Naive thymus-derived CD4-positive, alpha-beta T cell (primary cell): ENCODE measurements at places on chromosomes 2 and 18. TPM values are rescaled to one million over a fixed set of nuclear protein-coding genes. Genes with fewer than 3 reads are reported as not detected.

DNA sequence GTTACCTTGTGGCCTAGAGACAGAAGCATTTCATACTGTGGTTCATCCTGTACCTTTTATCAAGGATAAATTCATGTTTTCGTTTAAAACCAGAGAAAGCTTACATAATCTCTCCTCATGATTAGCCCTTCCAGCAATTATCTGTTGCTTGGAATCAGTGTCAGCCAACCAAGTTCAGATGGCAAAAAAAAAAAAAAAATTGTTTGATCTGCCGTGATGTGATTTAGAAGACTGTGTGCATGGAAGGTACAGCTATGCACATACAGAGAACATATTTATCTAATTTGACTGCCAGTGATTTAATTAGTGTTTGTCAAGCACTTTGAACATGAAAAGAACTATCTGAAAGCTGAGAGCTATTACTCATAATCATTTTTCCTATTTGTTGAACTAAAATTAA lies 180.9 kb downstream of the ZEB2 start:
- no peaks in the 10 kb centered on the region for H3K4me1 ChIP-seq
- no peaks in the 10 kb centered on the region for H3K27me3 ChIP-seq
- H3K4me3 ChIP-seq: no peak overlapping the region
- no peak overlapping the region for H3K27ac ChIP-seq
- no peak for DNase-seq
- H3K36me3 ChIP-seq: no peaks in the 10 kb centered on the region

DNA sequence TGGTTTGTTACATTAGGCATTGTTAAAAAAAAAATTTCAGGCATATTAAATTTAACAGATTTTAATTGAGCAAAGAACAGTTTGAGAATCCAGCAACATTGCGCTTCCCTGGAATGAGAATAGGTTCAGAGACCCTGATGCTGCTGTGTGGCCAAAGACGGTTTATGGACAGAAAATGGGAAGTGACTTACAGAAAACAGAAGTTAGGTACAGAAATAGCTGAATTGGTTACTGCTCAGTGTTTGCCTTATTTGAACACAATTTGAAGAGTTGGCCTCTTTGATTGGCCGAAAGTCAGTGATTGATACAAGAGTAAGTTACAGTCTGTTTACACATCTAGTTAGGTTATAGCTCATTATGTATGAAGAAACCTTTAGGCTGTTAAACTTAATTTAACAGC lies 6.0 kb upstream of the NEDD4L start:
- DNase-seq: no peak
- H3K27ac ChIP-seq: no peak overlapping the region
- no peaks in the 10 kb centered on the region for H3K27me3 ChIP-seq
- H3K36me3 ChIP-seq: no peaks in the 10 kb centered on the region
- peaks cover 6% of the 10 kb centered on the region for H3K4me1 ChIP-seq
- H3K4me3 ChIP-seq: no peak overlapping the region

DNA sequence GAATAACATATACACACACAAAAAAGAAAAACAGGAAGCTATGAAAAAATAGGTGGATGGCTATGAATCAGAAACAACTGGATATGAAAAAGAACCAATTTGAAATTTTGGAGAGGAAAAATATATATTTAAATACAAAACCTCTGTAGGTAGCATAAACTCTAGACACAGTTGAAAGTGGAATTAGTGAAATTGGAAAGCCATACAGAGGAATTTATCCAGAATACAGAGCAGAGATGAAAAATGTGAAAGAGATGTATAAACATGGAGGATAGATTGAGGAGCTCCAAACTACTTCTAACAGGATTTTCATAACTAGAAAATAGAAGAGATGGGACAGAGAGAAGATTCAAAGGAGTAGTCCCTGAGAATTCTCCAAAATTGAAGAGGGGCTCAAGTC lies 168.8 kb downstream of the SEPTIN10 start:
- H3K27ac ChIP-seq: no peak overlapping the region
- H3K27me3 ChIP-seq: no peaks in the 10 kb centered on the region
- DNase-seq: no peak
- no peaks in the 10 kb centered on the region for H3K36me3 ChIP-seq
- no peak overlapping the region for H3K4me3 ChIP-seq
- no peaks in the 10 kb centered on the region for H3K4me1 ChIP-seq

- no peak overlapping the region for H3K4me3 ChIP-seq
- H3K27ac ChIP-seq: no peak overlapping the region
- no peaks in the 10 kb centered on the region for H3K27me3 ChIP-seq
- H3K36me3 ChIP-seq: no peaks in the 10 kb centered on the region
Observed at GRCh38 chr18:48826271-48826670, 124.5 kb downstream of the SMAD7 start.

- no peak overlapping the region for H3K27ac ChIP-seq
- no peaks in the 10 kb centered on the region for H3K36me3 ChIP-seq
- H3K4me1 ChIP-seq: peaks cover 4% of the 10 kb centered on the region
Observed at GRCh38 chr2:7867867-7868266, 814.0 kb upstream of the ID2 start.

DNA sequence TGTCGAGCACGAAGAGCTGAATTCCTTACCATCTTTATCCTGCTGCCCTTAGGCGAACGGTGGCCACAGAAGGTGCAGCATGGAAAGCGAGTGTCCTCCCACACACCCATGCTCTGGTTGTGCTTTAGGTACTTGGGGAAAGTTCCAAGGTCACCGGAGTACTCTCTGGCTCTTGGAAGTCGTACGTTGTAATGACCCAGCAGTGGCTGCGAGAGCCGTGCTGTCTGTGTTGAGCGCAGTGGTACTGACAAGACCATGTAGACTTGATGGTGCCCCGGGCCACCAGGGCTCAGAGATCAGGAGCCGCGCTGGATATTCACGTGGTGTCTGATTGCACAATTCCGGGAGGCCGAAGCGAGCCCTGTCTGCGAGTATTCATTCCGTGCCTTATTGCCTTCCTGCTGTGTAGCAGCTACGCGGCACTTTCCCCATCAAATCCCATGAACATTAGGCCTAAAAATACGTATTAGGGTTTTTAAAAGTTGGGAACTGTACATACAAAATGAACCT lies 222.0 kb downstream of the ZNF516 start:
- DNase-seq: no peak
- H3K36me3 ChIP-seq: no peaks in the 10 kb centered on the region
- H3K4me3 ChIP-seq: no peak overlapping the region
- no peaks in the 10 kb centered on the region for H3K4me1 ChIP-seq

- H3K4me3 ChIP-seq: no peak overlapping the region
- no peaks in the 10 kb centered on the region for H3K4me1 ChIP-seq
- H3K27me3 ChIP-seq: no peaks in the 10 kb centered on the region
Observed at GRCh38 chr2:143397884-143398614, 268.8 kb downstream of the ARHGAP15 start.

DNA sequence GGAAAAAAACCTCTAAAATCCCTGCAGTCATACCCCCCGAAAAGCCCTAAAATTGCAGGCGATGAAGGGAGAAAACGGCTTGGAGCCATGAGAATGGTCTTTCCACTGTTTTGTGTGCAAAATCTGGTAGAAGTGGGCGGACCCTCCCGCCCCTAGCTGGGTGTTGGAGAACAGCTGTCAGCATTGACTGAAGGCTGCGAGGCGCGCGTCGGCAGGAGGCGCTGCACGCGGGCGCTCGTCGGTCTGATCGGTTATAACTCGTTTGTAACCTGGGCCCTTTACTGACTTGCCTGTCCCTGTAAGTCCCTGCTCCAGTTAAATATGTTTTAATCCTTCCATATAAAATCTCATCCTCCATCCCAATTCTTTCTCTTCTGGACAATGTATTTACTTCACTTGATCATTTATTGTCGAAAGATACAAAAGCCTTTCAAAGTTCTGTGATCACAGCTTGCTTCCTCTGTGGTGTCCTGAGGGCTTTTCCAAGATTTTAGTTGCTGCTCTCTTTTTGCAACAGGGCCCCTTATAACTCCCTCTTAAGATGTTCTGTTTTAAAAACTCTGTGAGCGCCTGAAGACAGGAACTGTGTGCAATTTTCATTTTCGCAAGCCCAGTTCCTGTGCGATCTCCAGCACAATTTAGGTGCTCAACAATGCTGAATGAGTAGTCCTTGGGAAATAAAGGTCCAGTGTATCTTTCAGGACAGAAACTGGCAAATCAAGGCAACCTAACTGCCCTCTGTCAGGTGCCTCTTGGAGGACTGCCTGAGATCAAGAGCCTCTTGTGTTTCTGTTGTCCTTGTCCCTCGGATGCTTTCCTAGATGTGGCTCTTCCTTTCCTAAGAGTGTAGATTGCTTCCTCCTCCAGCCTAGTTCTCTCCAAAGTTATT lies 918 bp upstream of the HNRNPLL start:
- peak overlapping the region; percentile 86 for H3K4me3 ChIP-seq
- H3K27me3 ChIP-seq: no peaks in the 10 kb centered on the region
- H3K36me3 ChIP-seq: no peaks in the 10 kb centered on the region
- DNase-seq: peak; percentile 82

DNA sequence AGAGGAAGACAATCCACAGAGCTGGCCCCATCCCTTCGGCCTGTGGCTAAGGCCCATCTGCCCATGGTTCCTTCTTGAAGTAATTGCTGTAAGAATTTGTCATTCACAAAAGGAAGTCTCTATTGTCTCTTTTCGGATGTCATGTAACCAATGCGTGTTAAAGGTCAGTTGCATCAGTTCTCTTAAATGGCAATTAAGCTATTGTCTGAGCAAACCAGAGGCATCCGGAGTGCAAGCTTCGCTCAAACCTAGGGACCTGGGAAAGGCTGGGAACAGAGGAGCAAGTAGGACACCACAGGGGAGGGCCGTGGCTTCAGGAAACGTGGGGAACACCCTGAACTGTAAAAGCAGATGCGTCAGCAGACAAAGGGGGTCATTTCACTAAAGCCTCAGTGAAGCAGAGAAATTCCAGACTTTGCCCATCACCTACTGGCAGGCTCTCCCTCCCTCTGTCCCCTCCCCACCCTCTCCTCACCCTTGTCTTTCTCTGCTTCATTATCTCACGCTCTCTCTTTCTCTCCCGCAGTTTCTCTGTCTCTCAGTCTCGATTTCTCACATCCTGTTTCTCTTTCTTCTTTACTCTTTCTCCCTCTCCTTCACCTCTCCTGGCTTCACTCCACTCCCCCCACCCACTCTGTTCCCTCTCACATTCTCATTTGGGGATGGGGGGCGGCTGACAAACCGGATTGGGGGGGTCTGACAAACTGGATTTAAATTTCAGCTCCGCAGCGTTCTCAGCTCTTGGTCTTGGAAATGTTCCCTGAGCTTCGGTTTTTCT lies 204.6 kb upstream of the TNP1 start:
- H3K4me3 ChIP-seq: no peak overlapping the region
- H3K4me1 ChIP-seq: no peaks in the 10 kb centered on the region
- no peak for DNase-seq
- H3K27ac ChIP-seq: no peak overlapping the region

GRCh38 chr18:30929065-30929464 lies 113.5 kb downstream of the DSC3 start:
- H3K27ac ChIP-seq: no peak overlapping the region
- H3K4me3 ChIP-seq: no peak overlapping the region
- no peak for DNase-seq
- H3K4me1 ChIP-seq: no peaks in the 10 kb centered on the region
- no peaks in the 10 kb centered on the region for H3K36me3 ChIP-seq

The C2orf72 gene
- 0.33 and 0.60 TPM in 2 replicates for total RNA-seq

The INHA gene
- not detected for total RNA-seq

- DNase-seq: no peak
- H3K4me3 ChIP-seq: no peak overlapping the region
- H3K36me3 ChIP-seq: no peaks in the 10 kb centered on the region
- H3K27me3 ChIP-seq: no peaks in the 10 kb centered on the region
- H3K4me1 ChIP-seq: no peaks in the 10 kb centered on the region
Observed at GRCh38 chr18:52334896-52335295, 5.1 kb upstream of the DCC start.

- no peaks in the 10 kb centered on the region for H3K4me1 ChIP-seq
- no peak overlapping the region for H3K27ac ChIP-seq
- H3K36me3 ChIP-seq: no peaks in the 10 kb centered on the region
- no peaks in the 10 kb centered on the region for H3K27me3 ChIP-seq
Observed at GRCh38 chr2:172889768-172890430, 154.3 kb downstream of the RAPGEF4 start.

The FEV gene
- total RNA-seq: not detected

The L3MBTL4 gene
- 0.24 and 0.25 TPM in 2 replicates for total RNA-seq

- no peak overlapping the region for H3K4me3 ChIP-seq
- no peak for DNase-seq
- H3K27ac ChIP-seq: no peak overlapping the region
- H3K36me3 ChIP-seq: peaks cover 10% of the 10 kb centered on the region
Observed at GRCh38 chr2:232027530-232027929, 66.0 kb downstream of the DIS3L2 start.

The TACR1 gene
- not detected for total RNA-seq

DNA sequence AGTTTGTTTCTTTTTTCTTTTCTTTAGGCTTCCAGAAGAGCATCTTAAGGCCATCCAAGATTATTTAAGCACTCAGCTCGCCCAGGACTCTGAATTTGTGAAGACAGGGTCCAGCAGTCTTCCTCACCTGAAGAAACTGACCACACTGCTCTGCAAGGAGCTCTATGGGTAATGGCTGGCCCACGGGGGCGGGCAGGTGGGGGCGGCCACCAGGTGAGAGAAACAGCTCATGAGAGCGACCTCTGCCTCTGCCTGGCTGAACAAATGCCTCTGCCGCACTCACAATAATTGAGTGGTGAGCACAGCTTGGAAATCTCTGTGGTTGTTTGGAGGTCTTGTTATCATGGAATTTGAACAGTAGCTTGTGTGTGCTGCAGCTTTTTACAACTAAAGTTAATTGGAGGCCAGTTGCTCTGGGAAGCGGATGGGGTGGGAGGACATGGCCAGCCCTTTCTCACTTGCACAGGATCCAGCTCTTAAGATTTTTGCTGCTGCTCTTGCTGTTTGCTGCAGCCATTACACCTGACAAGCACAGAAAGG lies 70.4 kb downstream of the INPP5D start:
- H3K27me3 ChIP-seq: no peaks in the 10 kb centered on the region
- no peak for DNase-seq
- no peaks in the 10 kb centered on the region for H3K4me1 ChIP-seq
- no peak overlapping the region for H3K4me3 ChIP-seq

- no peak overlapping the region for H3K4me3 ChIP-seq
- no peaks in the 10 kb centered on the region for H3K4me1 ChIP-seq
- DNase-seq: no peak
- no peaks in the 10 kb centered on the region for H3K36me3 ChIP-seq
- no peak overlapping the region for H3K27ac ChIP-seq
Observed at GRCh38 chr2:182646763-182647498, 69.1 kb upstream of the DNAJC10 start.

- H3K36me3 ChIP-seq: no peaks in the 10 kb centered on the region
- H3K4me1 ChIP-seq: no peaks in the 10 kb centered on the region
- no peak for DNase-seq
Observed at GRCh38 chr2:37873229-37873628, 51.9 kb upstream of the RMDN2 start.

The TRPM8 gene
- total RNA-seq: not detected

DNA sequence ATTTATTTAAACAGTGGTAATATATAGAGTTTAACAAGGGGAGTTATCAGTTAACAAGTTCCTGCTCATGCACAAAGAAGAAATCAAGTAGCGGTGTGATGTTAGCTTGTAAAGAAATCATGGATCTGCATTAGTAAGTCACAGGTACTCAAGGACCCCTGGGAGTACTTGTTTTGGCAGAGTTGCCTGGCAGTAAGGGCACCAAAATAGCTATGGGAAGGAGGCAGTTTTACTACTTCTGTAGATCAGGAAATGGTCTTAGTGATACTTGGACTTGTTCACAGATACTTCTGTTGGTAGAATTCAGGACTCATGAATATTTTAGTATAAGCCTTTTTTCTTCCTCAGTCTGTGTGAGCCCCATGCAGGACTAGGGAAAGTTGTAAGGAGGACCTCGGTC lies 107.3 kb upstream of the IL1R2 start:
- no peak overlapping the region for H3K27ac ChIP-seq
- peaks cover 68% of the 10 kb centered on the region for H3K36me3 ChIP-seq
- no peak overlapping the region for H3K4me3 ChIP-seq
- no peaks in the 10 kb centered on the region for H3K4me1 ChIP-seq
- H3K27me3 ChIP-seq: no peaks in the 10 kb centered on the region
- DNase-seq: no peak

The FAHD2B gene
- total RNA-seq: 19.3 TPM

The ERICH2 gene
- not detected for total RNA-seq

The KIF3C gene
- 6.1 TPM for total RNA-seq
